ENCODE measurements at places on chromosomes 5 and 9. TPM values are rescaled to one million over a fixed set of nuclear protein-coding genes. Genes with fewer than 3 reads are reported as not detected.
A peak's percentile ranks its signal among the peaks of the same experiment; 100 is the strongest.

DNA sequence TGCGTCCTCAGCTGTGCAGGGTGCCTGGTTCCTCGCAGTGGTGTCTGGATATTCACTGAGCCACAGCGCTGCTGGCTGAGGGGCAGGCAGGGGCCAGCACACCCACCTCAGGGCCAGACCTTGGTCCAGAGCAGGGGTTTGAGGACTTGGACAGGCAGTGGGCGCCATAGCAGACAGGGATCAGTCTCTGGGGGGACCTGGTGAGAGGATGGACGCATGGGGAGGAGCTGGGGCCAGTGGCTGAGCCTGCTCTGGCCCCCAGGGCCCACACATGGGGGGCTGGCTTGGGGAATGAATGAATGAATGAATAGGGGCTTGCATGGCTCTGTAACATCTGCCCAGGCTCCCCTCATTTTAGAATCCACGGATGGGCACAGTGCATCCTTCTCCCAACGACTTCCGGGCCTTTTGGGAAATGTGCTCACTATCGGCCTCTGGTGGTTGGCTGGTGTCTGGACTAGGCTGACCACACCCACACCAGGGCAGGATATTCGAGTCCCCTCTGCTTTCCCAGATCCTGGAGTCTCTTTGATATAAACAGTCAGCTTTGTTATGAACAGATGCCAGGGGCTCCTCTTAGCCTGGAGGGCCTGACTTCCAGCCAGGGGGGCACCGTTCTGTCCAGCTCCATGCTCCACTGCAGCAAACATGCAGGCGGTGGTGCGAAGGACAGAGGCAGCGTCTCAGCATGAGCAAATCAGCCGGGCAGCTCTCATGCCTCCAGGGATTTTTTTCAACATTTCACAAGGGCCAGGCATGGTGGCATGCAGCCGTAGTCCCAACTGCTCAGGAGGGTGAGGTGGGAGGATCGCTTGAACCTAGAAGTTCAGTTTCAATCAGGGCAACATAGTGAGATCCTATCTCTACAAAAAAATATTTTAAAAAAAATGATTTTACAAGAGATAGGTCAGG is 62.6 kb downstream of the NEK6 start:
- peak; percentile 81 for DNase-seq

DNA sequence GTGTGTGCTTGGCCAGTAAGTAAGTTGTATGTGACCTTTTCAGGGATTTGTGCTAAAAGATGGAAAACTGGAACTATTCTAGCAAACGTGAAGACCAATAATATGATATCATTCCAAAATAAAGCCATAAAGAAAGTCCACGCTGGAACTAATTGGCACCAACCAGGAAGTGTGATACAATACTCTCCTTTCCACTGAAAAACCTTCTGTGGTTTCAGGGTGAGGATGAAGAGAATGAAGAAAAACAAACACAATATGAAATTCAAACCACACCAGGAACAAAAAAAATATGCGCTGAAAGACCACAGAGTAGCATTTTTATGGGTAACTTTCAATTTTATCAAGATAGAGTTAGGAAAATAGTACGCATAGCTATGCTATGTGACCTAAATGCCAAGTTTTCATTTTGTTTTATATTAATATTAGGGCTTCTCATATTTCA is 105.8 kb downstream of the EFNA5 start:
- DNase-seq, result no peak

DNA sequence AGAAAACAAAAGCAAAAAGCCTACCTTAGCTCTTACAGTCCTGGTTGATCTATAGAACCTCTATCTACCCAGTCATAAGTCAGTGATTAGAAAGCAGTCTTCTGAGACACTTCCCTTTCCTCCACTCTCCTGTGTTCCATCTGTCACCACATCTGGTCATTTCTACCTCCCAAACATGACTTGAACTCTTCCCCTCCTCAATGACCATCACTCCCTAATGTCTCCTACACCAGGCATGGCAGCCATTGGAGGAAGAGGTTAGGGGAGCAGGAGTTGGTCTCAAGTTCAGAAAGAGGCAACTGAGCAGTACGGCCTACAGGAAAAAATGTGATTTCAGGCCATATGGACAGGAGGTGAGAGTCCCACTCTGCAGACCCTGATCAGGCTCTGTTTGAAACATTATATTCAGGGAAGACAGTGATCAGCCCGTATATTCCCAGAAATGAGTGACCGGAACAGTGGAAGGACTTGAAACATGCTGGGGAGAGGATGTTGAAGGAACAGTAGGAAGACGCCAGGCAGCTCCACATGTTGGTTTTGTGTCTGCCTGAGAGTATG is 12.0 kb downstream of the ABLIM3 start:
- DNase-seq, result no peak

DNA sequence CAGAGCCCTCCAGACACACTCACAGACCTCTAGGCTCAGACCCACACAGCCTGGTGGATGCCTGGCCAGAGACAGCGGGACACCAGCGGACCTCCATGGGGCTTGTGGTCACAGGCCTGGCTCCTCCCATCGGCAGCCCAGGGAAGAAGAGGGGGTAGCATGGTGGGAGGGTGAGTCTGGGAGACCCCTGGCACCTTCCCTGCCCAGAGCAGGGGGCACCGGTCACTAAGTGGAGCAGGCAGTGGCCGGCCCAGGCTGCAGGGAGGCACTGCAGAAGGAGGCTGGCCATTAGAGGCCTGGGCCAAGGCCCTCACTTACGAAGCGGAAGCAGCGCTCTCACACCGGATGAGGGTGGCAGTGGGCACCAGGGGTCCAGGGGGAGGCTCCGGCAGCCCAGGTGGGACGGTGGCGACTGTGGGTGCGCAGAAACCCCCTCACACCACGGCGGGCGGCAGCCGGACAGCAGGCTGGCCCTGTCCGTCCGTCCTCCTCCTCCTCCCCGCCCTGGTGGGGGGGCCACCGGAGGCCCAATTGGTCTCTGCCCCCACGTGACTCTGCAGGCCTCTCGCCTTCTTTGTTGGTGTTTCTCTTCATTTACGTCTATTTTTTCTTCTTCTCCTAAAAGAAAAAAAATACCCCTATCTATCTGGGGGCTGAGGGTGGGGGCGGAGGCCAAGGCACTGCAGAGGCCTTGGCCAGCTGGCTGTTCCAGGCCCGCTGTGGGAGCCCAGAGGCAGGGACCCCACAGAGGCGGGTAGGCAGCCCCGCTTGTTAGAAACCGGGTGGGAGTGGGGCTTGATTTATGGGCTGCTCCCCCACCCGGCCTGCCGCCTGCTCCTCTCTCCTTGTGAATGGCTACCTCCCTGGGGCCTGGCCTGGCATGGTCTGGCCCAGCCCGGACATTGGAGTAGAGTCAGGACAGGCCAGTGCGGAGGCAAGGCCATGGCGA is at the start of gene NR5A1:
Gene NR5A1, minus strand, starts transcription at position 469 of the 949 bp plus-strand sequence. CDS start 4,004 bp downstream, outside the sequence.
- no peak for DNase-seq

GRCh38 chr5:170736966-170737365 is 46.6 kb upstream of the GABRP start:
- DNase-seq, result no peak

DNA sequence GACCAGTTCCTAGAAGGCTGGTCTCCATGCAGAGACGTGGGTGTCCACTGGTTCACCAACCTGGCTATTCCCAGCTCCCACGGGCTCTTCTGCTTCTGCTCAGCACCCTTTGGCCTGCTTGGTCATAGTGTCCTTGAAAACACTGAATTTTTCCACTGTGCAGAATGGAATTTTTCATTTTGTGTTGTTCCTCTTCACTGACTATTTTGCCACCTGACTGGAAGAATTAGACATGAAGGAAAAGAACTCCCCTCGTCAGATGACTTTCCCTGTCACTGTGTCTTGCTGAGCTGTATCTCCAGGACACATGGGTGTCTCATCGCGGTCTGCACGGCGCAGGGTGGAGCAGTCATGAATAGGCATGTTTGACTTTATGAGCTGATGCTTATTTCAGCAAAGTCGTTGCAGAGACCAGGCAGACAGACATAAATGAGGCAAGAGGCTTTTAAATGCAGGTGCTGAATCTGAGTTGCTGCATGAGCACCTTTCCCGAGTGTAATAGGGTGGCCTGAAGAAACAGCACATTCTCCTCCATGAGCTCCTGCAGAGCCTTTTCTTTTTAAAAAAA is 50.2 kb upstream of the SEMA4D start:
- DNase-seq, result no peak

DNA sequence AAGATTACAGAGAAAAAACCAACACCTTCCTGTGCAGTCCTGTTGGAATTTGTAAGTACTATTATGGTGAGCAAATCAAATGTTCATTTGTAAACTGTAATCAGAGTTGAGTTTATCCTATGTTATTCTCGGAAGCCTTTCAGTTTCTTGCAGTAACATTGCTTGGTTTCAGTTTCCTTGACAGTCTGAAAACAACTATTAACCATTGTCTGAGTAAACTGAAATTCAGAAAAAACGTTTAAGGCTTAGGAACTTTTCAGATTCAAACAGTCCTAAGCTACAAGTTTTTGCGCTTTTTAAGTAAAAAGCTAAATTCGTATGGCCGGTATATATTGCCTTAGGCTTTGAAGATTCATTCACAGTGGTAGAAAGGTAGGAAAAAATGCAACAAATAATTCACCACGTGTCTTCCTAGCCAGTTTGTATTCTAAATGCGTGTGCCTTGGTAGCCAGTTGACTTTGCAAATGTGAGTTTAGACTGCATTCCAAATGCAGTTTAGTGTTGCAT is 2.5 kb downstream of the GPBP1 start:
- no peak for DNase-seq

DNA sequence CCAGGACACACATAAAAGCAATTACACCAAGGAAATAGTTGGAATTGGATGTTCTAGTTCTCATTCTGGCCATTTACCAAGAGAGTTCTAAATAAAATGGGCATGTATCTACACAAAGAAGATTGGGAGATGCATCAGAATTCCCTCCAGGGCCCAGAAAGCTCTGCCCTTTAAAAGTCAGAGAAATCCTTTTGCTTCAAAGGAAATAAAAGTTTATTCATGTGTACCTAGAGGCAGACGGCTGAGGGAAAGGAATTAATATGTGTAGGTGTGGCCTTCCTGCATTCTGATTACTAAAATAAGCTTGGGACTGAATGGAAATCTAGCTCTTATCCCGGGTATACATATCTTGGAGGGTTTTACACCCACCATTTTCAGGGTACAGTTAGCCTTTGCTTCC is 719.4 kb downstream of the SEMA5A start:
- no peak for DNase-seq

GRCh38 chr9:84379740-84380139 is 39.2 kb upstream of the SLC28A3 start:
- no peak for DNase-seq

GRCh38 chr5:115962565-115963402 is 509 bp downstream of the LVRN start:
- DNase-seq, result peak; percentile 65

CCL19 gene
- 1.8 TPM for polyA plus RNA-seq

- DNase-seq, result no peak
These were observed 76.1 kb upstream of the ASS1 start for GRCh38 chr9:130368631-130369103.

- peak; percentile 99 for DNase-seq
These were observed at the start of gene CYSTM1 for GRCh38 chr5:140174465-140175366. CYSTM1 (plus strand) TSS chr5:140175188; CDS start chr5:140194466, 19,278 bp downstream.

DNA sequence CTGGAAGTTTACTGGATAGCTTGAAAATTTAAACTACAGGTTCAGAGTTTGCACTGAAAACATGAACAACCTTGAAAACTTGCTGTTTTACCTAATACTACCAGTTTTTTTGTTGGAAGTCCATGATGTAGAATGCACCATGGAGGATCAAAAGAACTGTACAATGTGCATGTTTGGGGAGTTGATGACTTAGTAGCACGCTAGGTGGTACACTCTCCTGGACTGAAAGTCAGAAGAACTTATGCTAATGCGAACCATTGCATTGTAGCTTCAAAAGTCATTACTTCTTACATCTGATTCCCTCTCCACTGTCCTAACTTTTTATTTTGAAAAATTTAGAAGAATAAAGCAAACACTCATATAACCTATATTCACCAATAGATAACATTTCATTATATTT is 211.0 kb downstream of the OSTF1 start:
- DNase-seq, result no peak

PCDHA11 gene
- polyA plus RNA-seq, result 0.07 TPM

CCL27 gene
- not detected for polyA plus RNA-seq

GRCh38 chr5:156798201-156798600 is 51.9 kb upstream of the PPP1R2B start:
- DNase-seq, result no peak

DNA sequence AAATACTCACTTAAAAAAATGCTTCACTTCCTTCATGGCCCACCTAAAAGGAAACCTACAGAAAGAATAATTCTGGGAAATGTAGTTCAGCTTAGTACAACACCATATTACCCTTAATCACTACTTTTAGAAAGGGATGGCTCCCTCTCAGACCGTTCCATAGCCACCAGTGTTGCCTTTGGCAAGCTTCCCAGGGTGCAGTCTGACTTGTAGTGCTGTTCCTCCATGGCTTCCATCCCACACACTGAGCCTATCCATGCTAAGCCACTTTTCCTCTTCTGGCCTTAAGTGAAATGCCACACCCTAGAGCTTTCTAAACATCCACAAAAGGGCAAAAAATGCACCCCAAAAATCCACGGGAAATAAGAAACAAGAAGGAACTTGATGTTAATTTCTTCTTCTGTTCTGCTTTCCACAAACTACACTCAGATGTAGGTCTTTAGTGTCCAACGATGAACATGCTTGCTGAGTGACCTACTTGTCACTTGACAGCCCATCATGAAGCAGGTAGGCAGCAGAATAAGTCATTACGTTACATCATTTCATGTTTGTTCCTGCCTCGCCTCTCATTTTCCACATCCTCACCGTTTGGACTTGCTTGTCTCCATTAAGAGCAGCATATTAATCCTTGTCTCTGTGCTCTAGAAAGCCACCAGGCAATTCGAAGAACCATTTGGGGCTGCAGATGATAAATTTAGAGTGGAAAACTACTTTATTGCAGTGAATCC is 391.1 kb upstream of the GRAMD2B start:
- no peak for DNase-seq

F12 gene
- 8.1 TPM for polyA plus RNA-seq

DNA sequence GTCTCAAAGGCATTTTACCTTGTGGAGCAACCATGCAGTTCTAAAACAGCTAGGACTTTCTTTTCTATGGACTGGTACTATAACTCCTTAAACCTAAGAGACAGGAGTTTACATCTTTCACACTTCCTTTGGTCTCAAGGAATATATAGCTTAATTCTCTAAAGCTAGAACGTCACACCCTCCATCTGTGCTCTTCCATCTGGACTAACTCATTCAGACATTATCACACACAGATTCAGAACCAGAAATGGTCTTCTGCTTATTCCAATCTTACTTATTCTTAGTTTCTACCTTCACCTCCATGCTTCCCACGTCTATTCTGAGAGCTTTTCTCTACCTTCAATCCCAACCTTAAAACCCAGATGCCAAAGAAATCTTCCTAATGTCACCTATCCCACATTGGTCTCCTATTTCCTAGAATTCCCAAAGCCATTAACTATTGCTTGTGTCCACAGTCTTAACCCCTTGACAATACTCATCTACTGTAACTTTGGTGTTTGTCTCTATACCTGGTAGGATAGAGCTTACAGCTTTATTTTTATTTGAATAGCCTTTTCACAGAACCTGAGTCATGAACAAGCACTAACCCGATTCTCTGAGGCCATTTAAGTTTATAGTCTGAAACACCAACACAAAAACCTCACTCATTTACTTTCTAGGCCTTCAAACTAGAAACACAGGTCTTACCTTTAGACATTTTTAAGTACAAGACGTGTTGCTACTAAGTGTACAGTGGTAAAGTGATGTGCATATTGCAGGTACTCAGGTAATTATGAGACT is 22.8 kb downstream of the CSNK1A1 start:
- no peak for DNase-seq

SCGB3A1 gene
- polyA plus RNA-seq, result not detected

GRCh38 chr9:127004946-127005769 is 90.6 kb downstream of the RALGPS1 start:
- DNase-seq, result no peak

GRCh38 chr9:81656004-81656403 is 33.3 kb downstream of the TLE1 start:
- DNase-seq, result no peak
